ENCODE measurements at places on chromosomes 2 and 18.

- no peak for DNase-seq
Measured at GRCh38 chr2:227020416-227020815, 143.6 kb downstream of the COL4A4 start.

DNA sequence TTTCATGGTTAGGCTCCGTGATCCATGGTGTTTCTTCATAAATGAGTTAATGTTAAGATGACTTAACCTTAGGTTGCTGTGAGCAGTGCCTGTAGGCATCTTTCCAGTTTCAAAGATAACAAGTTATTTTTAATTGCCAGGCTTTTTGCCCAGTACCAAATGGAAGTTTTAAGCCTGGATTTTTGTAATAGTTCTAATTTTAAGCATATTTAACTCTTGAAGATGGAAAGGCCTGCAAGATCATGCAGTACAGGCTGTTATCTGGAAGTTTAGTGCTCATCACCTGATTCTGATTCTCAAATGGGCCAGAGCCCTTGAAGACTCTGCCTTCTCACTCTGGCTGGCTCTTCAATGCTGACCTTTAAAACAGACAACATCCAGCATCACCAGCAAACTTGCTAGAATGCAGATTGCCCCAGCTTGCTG, 141.3 kb downstream of the NCK2 start:
- DNase-seq: no peak

GRCh38 chr2:110642360-110642759, 35.5 kb downstream of the BUB1 start:
- DNase-seq: no peak

DNA sequence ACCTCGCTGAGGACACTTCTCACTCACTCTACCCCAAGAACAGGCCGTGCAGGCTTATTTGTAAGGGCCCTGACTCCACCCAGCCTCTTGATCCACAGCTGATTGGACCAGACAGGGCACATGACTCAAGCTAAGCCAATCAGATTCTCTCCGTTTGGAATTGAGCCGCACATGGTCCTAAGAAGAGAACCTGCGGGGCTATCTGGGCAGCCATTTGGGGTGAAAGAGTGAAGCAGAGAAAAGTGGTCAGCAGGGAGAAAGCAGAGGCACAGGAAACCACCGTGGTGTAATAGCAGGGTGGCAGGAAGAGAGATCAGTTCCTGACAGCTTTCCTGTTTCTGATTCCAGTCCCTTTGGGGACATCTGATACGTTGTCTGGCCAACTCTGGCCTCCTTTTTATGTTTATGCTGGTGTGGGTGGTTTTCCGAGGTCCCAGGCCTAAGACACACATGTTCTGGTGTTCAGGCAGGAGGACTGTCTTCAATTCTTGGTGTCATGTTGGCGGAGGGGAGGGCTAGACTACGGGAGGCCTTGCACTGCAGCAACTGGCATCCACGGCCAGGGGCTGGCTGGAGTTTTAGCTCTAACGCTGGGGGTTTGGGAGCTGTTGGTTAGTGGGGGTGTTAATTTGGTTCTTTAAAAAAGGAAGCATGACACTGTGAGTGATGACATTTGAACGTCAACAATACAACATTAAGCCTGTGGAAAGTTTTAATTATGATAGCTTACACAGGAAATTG, 26.1 kb upstream of the SPTBN1 start:
- no peak for DNase-seq

DNA sequence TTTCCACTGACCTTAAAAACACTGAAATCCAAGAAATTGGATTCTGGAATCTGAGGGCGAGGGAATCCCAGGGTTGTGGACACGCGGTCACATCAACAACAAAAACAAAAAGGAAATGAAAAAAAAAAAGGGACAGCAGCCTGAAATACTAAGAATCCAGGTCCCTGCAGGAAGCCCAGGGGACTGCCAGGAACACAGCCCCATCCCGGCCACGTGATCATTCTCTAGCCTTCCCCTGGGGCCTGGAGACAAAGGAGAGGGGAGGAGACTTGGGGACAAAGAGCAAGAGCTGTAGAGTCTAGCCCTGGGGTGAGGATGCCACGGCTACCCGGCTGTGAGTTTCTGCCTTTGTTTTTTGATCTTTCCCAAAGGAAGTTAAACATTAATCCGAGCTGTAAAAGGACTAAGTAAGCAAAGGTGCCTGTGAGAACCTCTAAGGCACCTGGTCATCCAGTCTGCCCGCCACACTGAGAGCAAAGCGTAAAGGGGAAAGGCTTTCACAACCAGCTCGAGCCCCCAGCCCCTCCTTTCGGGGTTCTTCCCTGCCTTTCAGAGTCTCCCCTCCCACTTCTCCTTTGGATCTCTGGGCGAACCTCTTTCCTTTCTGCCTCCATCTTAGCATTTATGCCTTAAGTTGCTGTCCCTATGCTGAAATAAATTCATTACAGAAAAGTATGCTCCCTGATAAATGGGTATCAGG, 57.9 kb upstream of the MSH2 start:
- DNase-seq: peak; percentile 84

DNA sequence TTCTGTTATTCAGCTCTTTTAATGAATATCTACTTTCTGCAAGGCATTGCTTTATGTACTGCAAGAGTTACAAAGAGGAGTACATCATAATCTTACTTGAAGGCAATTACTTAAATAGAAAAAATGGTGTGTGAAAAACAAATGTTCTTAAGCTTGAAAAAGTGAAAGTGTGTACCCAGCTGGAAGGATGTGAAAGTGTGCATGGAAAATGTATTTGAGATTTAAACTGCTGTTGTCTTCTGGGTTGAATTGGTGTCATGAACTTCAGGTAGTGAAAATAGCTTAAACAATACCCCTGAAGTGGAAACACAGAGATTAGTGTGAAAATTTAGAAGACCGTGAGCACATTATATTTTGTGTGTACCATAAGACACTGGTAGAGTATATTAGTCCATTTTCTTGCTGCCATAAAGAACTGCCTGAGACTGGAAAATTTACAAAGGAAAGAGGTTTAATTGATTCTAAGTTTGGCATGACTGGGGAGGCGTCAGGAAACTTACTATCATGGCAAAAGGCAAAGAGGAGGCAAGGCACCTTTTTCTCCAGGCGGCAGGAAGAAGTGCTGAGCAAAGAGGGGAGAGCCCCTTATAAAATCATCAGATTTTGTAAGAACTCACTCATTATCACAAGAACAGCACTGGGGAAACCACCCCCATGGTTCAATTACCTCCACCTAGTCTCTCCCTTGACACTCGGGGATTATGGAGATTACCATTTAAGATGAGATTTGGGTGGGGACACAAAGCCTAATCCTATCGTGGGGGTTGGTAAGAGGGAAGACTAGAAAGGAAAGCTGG, 38.8 kb downstream of the SCN2A start:
- DNase-seq: no peak

DNA sequence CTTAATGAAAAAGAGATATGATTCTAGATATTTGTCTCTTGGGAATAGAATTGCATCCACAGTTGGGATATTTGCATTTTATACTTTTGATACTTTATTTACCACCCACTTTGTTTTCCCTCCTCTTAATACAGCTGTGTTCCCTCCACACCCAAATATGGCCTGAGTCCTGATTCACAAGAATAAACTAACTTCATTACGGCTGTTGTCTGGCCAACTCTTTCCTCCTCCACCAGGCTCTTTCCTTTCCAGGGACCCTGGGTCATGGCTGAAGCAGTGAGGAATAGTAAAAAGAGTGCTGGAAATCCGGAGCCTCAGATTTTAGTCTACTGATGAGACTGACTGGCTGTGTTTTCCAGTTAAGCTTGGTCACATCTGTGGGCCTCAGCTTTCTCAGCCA, 48.4 kb upstream of the STAM2 start:
- no peak for DNase-seq

DNA sequence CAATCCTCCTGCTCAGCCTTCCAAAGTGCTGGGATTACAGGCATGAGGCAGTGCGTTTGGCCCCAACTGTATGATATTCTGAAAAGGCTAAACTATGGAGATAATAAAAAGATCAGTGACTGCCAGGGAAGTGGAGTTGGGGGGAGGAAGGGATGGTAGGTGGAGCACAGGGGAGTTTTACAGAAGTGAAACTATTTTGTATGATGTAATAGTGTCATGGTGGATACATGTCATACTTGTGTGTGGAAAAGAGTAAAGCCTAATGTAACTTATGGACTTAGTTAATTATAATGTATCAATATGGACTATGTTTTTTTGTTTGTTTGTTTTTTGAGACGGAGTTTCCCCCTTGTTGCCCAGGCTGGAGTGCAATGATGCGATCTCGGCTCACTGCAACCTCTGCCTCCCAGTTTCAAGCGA, 2.9 kb upstream of the GGCX start:
- no peak for DNase-seq

DNA sequence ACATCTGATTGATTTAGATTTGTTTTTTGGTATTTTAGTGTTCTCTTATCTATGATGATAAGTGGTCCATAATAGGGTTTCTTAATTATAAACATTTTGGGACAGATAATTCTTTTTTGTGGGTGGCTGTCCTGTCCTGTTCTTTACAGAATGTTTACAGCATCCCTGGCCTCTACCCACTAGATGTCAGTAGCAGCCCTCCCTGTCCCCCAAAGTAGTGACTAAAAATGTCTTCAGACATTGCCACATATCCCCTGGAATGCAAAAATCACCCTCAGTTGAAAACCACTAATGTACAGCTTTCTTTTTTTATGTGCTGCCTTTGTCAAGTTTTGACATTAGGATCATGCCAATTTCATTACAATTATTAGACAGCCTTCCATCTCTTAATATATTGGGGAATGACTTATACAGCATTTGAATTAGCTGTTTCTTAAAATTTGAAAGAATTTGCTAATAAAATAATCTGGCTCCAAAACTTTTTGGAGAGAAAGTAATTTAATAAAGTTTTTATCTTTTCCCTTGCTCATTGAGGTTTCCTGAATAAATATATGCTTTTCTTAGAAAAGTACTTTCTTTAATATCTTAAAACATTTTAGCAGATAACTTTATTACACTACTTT, 19.5 kb downstream of the WIPF1 start:
- DNase-seq: no peak

DNA sequence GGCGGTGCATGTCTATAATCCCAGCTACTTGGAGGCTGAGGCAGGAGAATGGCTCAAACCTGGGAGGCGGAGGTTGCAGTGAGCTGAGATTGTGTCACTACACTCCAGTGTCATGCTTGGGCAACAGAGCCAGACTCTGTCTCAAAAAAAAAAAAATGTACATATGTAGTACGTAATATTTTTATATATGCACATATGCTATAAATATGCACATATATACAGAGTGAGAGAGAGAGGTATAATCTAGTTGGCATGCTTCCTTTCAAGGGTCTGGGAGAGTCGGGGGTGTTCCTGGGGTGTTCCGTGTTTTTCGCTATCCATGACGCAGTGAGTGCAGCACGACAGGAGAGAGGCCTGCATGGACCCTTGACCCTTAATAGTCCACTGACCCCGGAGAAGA, 83.5 kb downstream of the AOX1 start:
- no peak for DNase-seq

- DNase-seq: no peak
Measured at GRCh38 chr2:219736209-219736608, 108.8 kb downstream of the SLC4A3 start.

DNA sequence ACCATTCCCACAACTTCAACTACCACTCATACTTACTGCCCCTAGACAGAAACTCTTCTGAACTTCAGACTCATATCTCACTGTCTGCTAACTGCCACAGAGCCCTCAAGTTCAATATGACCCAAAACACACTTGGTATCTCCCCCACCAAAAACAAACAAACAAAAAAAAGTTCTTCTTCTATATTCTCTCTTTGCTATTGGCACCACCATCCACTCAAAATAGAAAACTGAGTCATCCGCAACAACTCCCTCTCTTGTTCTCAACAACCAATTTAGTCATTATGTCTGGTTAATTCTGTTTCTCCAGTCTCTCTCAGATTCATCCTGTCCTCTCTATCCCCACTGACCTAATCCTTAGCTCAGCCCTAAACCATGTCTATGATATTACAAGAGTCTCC, 7.2 kb upstream of the DCTN1 start:
- no peak for DNase-seq

- DNase-seq: no peak
Measured at GRCh38 chr18:28178720-28179119, 1.8 kb upstream of the CDH2 start.

DNA sequence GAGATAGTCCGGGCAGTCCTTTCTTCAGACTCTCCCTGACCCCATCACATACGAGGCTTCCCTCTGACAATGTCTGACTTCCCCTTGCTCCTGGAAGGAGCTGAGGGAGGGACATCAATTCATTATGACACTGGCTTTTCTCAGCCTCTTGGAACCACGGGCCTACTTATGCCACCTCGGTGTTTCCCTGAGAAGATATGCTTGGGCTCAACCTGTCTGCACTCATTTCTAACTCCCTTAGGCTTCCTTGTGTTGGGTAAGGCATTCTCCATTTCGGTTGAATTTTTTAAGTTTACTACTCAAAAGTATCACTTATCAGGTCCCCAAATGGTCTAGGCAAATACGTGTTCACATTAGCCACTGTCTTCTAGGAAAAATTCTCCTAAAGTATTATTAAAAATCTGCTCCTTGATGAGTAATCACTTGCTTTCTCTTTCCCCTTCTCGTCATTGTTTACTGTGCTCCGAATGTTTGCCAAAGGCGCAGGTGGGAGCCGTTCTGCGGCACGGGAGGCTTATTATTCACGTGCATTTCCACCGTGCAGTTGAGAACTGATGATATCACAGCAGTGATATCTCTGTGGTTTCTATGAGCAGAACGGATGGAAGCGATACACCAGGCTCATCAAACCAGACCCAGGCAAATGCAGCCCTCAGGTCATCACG, 33.1 kb downstream of the ARL4C start:
- DNase-seq: no peak

DNA sequence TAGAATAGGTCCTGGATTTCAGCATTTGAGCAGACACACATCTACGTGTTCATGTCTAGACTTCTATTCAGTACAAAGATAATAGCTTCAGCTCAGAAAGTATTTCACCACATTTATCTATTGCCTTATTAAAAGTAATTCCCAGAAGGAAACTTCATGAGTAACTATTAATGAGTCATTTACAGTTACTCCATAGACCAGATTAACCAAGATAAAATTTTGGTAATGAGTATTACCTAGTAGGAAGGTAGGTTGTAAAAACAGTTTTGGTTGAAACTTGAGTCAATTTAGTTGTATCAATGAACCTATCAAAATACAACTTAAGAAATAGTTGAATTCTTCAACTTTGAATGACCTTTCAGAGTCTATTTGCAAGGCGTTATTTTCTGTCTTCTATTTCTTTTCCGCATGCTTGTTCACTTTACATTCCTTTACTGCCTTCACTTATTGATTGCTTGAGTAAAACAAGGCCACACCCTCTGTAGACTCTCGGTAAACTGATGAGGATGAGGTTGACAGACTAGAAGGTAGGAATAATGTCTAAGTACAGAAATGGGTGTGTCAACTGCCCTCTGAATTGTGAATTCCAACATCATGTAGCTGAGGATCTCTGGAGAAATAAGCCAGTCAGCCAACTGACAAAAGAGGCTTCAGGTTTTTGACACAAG, 1165.6 kb upstream of the ZEB2 start:
- DNase-seq: no peak

- DNase-seq: no peak
Measured at GRCh38 chr2:55999231-55999630, 75.6 kb upstream of the EFEMP1 start.

DNA sequence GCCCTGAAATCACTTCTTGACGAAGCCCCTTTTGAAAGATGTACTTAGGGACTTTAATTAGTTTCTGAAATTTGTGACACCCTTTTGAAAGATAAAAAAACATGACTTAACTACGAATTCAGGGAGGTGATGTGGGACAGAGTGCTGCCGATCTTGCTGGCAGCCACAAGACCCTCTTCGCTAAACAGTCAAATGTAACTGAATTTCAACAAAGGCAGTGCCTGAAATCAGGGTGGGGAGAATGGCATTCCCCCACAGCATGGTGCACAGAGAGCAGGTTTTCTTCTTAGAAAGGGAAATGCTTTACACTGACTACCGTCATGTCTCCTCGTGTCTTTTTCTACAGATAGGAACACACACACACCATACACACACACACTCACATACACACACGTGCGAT, 640.2 kb upstream of the POU3F3 start:
- DNase-seq: no peak

All from suprapubic skin (tissue), 4 donors.